ENCODE measurements at places on chromosomes 5 and 9. TPM values are rescaled to one million over a fixed set of nuclear protein-coding genes. Genes with fewer than 3 reads are reported as not detected.
A peak's percentile ranks its signal among the peaks of the same experiment; 100 is the strongest.

Gene FRMD3
- total RNA-seq = 10.1 TPM

DNA sequence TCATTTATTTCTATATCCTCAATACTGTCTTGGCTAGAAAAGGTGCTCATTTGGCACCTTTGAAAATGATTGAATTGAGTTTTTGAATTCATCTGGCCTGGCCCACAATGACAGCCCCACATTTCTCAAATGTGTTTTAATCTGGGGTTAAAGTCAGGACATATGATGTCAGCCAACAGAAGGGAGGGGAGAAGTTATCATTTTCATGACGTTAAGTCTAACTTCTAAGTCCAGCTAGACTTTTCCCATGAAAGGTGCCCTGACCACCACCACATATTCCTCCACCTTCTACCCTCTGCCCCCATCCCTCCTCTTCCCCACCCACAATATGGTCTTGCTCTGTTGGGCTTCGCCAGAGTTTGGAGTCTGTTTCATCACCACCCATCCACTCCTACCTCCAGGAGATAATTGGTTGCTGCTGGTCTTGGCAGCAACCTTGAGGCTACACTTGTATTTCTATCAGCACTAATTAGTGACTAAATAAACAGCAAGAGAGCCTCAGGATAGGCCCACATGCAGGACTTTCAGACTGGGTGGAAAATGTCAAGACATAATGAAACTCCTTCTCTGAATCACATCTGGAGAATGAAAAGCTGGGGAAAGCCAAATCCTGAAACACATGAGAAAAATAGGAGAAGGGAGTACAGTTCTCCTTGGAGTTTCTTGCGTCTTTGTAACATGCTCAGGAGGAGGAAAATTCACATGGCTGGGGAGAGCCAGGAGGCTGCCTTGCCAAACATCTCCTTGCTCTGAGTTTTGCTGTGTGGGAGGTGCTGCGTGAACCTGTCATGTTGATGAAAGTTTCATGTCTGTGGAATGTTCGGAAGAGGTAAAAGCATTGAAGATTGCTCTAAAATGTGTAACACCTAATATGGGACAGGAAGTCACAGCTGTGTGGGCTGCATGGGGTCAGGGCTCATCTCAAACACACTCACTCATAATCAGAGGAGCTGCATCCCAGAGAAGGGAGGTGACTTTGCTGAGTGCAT is 544.7 kb upstream of the KLF4 start:
- DNase-seq = peak; percentile 32

DNA sequence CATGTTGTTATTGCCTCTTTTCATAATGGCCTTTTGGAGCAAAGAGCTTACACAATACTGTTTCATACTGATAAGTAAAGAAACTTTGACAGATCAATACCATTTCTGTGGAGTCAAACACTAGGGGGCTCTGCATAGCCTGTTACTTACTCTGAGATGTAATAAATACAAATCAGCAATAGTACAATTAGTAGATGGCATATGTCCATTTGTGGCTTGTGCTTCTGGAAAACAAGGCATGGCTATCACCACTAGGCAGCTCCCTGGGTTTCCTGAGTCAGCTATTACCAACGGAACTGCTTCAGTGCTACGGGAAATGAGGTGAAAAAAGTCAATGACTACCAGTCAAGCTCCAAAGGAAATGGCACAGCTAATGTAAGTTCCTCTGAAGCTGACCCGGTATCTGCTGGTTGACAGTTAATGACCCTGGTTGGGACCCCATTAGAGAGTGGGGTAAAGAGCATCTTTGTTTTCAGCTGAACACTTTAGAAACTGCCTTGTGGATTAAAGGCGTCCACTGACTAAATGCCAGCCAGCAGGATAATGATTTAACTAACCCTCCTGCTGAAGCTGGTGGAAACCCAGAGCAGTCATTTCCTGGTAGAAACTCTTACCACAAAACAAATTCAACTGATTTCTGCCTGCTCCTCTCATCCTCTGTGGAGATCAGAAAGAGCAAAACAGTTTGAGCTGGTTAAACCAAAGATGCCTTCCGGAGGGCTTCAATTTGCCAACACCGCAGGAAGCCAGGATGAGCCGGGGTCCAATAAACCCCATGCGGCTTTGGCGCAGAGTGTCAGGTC is 69.0 kb upstream of the FAM169A start:
- peak; percentile 36 for DNase-seq

- DNase-seq = no peak
Measured at GRCh38 chr9:112445196-112445595, 41.4 kb upstream of the KIAA1958 start.

GRCh38 chr9:123073991-123074422 is 40.5 kb downstream of the GPR21 start:
- peak; percentile 35 for DNase-seq

- no peak for DNase-seq
Measured at GRCh38 chr5:86124333-86124732, 493.4 kb upstream of the COX7C start.

GRCh38 chr9:120735415-120736126 is 21.3 kb upstream of the MEGF9 start:
- no peak for DNase-seq

GRCh38 chr9:24257726-24258125 is 288.0 kb downstream of the IZUMO3 start:
- no peak for DNase-seq

DNA sequence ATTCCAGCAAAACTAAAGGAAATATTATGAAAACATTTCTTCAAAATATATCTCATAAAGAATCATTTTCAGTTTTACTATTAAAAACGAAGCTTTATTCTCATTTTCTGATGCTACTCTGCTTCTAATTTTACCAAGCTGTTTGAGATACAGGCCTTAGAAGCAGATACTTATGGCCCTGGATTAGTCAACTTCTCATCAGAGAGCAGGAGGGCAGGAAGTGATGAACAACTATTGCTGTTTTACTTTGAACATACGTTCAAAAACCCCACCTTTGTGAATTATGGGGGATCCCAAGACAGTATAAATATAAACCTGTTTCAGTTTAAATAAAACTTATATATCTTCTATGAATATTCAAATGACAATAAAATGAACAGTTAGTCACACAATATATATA is 16.0 kb downstream of the MPDZ start:
- DNase-seq = no peak

DNA sequence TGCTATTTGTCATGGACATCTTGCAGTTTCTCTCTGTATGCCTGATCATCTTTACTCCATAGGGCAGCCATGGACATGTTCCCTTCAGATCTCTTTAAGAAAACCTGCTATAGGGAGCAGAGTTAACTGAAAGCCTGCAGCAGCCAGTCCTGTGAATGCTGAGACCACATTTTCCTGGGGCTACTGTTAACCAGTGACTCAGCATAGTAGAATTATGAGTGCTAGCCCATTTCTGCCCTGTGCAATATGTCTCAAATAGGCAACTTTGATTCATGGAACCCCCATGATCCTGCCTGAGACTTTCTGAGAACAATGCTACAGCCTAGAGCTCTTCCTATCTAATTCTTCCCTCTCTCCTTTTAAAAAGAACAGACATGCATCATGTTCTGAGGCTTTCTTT is 624.2 kb downstream of the CHSY3 start:
- no peak for DNase-seq

Gene PROB1
- total RNA-seq = 1.7 TPM

GRCh38 chr5:172463031-172463430 is 8.7 kb upstream of the SH3PXD2B start:
- DNase-seq = no peak

Gene C9orf152
- 0.30 TPM for total RNA-seq

Gene SLC31A2
- total RNA-seq = 17.0 TPM

GRCh38 chr5:90529939-90530677 is 724 bp upstream of the LYSMD3 start:
- peak; percentile 86 for DNase-seq

Gene TEX10
- 33.6 TPM for total RNA-seq

- no peak for DNase-seq
Measured at GRCh38 chr9:125074976-125075375, 68.4 kb downstream of the SCAI start.

DNA sequence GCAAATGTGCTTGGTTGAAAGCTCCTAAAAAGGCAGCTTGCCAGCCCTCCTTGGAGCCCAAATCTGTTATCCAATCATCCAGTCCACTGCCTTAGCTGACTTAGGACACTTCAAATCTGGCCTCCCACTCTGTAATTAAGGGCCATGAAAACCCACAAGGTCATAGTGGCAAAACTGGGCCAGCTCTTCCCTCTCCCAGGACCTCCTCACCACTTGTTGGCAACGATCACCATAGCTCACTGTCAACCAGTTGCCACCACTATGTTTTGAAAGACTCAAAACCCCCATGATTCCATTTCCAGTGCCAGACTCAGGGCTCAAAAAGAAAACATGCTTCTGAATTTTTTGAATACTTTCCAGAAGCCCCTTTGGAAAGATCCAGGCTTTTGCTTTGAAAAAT is 107.5 kb downstream of the NREP start:
- DNase-seq = no peak

DNA sequence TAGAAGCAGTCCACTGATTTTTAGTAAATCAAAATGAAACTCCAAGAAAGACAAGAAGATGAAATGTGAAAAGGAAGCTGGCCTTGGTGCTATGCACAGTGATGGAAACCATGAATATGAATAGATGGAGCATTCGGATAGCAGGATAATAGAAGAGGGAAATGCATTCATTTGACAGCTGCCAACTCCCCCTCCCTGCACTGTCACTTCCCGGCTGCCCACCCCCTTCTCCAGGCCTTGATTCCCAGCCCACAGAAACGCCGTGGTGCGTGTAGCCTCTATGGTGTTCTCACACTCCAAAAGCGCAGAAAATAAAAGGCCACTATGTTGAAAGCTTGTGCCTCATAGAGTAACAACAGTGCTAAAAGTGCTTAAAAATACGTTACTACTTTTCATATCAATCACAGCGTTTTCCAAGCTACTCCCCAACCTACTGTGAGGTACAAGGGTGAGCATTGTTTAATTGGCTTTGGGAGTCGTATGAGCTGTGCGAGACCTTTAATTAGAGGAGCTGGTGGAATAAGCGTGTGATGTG is 26.1 kb upstream of the IFNK start:
- DNase-seq = no peak

Gene GABRP
- total RNA-seq = 31.4 TPM

- DNase-seq = no peak
Measured at GRCh38 chr9:126699401-126699881, 85.7 kb downstream of the LMX1B start.

Data from skin of body (tissue), 3 donors.